ENCODE measurements at places on chromosomes 7 and 10. TPM values are rescaled to one million over a fixed set of nuclear protein-coding genes. Genes with fewer than 3 reads are reported as not detected.
A peak's percentile ranks its signal among the peaks of the same experiment; 100 is the strongest.

- DNase-seq: peak; percentile 35
Measured at GRCh38 chr10:102280397-102281101, 35.2 kb downstream of the GBF1 start.

DNA sequence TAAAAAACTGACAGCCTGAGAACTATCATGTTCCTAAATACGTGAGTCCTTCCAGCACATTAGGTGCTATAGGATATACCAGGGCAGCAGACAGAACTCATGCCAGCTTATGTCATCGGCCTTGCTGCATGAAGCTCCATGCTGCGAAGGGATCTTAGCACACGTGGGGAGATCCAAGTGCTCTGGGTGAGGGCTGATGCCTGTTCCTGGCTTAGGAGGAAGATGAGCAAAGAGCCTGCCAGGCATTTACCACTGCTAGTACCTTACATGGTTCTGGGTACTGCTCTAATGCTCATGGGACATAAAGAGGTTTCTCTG, 43.2 kb downstream of the SVIL start:
- no peak for DNase-seq

GRCh38 chr10:55368467-55368866, 567.4 kb upstream of the PCDH15 start:
- no peak for DNase-seq

GRCh38 chr10:99714446-99714845, 17.5 kb downstream of the COX15 start:
- DNase-seq: no peak

- no peak for DNase-seq
Measured at GRCh38 chr10:31623466-31623865, 304.4 kb downstream of the ZEB1 start.

DNA sequence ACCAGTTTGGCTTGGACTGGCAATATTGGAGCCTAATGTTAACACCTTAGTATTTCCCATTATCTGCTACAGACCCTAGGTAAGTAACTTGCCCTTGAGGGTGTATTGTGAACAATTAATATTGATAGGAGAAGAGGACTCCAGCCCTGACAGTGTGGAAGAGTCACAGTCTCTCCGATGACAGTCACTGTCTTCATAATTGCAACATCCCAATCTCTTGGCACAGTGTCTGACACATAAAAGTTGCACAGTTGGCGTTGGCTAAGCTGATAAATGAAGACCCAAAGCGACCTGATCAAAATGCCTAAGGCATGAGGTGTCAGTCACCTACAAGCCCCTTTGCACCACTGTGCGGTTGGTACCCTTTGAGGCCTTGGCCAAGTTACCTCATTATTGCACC, 154.7 kb upstream of the AOAH start:
- no peak for DNase-seq

- no peak for DNase-seq
Measured at GRCh38 chr10:114899982-114900381, 38.0 kb upstream of the TRUB1 start.

- no peak for DNase-seq
Measured at GRCh38 chr10:87829986-87830729, 12.1 kb upstream of the ATAD1 start.

DNA sequence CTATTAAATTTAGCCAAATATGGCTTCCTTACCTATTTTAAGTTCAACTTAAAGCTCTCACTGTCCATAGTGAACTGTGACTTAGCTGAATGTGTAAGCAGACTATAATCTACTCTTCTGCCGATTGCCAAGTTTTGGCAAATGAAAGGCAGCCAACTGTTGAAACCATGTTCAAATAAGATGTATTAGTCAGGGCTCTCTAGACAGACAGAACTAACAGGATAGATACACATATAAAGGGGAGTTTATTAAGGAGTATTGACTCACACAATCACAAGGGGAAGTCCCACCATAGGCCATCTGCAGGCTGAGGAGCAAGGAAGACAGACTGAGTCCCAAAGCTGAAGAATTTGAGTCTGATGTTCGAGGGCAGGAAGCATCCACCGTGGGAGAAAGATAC, 837.7 kb upstream of the AUTS2 start:
- DNase-seq: no peak

DNA sequence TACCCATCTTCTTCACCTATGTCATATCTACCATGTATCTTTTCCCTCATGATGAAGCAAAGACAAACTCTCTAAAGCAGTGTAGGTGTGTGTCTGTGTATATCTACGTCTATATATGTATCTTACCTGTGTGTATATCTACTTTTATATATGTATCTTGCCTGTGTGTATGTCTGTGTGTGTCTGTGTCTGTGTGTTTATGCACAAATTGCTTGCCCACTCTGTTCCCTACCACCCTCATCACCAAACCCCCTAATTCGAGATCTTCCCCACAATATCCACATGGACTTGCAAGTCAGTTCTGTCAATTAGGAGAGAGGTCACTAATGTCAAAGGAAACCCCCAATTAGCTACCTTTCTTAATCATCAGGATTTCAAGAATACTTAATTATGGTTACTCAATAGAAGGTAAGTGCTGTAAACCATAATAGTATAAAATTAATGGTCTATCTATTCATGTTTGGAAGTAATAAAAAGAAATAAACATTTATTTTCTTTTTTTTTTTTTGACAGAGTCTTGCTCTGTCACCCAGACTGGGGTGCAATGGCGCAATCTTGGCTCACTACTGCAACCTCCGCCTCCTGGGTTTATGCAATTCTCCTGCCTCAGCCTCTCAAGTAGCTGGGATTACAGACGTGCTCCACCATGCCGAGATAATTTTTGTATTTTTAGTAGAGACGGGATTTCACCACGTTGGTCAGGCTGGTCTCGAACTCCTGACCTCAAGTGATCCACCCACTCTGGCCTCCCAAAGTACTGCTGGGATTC, 43.6 kb downstream of the ANKRD61 start:
- no peak for DNase-seq

DNA sequence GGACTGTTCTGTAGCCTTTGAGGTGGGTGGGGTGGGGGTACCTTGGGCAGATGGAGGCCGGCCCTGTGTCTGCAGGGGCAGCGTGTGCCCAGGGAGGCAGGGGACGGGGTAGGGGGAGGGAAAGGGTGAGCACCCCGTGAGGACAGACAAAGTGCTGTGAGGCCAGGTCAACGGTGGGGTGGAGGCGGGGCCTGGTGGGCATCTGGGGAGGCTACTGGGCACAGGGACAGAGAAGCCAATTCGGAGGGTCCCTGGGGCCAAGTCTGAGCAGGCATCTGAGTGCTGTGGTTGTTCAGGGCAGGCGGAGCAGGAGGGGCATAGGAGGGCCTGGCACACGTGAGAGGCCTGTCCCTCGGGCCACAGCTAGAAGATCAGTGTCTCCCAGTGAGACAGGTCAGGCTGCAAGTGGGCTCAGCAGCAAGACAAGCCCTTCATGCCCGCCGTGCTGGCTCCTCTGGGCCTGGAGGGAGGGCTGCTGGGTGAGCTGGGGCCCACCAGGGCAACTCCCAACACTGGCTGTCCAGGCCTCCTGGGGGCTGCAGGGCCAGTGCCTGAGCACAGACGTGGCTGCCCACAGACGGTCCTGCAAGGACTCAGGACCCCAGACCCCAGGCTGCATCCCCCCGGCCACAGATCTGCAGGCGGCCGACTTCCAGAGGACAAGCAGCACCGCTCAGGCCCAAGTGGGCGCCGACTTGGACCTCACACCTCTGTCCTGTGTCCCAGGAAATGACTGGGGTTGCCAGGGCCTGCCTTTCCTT, 26.4 kb upstream of the KNDC1 start:
- no peak for DNase-seq

DNA sequence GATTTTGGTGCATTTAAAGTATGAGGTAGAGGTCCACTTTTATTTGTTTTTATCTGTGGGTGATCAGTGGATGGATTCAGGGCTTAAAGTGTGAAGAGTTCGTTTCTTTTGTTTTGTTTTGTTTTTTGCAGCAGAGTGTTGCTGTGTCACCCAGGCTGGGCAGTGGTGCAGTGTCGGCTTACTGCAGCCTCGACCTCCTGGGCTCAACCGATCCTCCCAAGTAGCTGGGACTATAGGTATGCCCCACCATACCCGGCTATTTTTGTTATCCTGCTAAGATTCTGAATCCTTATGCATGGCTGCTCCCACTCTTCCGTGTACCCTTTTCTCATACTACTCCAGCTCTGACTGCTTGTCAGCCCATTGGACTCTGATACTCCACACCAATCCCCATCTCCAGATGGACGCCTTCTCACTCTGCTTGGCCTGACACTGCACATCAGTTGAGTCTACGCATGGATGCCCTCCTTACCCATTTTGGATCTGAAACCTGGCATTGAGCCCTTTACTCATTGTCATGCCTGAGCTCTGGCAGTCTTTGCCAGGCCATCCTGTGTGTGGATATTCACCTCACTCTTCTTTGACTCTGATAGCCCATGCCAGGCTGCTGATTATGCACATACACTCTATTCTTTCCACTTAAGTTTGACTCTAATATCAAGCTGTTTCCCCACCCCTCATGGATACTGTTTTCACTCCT, 119.5 kb downstream of the CCSER2 start:
- DNase-seq: no peak

DNA sequence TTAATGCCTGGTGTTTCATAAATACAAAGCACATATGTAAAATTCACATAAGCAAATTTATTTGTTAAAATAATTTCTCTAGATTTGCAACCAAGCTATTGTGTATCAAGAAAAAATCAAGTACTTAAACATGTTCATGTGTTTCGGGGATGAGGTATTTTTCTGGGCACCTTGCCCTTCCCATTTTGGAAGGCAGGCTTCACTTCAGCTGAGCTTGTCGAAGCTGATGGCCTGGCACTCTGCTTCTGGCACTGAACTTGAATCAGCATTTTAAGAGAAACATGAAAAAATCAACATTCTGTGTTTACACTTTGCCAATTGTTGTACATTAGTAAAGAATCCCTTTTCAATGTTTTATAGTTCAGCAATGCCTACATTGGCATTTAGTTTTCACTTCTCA, 179.1 kb upstream of the STEAP4 start:
- DNase-seq: no peak

GRCh38 chr10:28800144-28800543, 122.8 kb downstream of the BAMBI start:
- no peak for DNase-seq

DNA sequence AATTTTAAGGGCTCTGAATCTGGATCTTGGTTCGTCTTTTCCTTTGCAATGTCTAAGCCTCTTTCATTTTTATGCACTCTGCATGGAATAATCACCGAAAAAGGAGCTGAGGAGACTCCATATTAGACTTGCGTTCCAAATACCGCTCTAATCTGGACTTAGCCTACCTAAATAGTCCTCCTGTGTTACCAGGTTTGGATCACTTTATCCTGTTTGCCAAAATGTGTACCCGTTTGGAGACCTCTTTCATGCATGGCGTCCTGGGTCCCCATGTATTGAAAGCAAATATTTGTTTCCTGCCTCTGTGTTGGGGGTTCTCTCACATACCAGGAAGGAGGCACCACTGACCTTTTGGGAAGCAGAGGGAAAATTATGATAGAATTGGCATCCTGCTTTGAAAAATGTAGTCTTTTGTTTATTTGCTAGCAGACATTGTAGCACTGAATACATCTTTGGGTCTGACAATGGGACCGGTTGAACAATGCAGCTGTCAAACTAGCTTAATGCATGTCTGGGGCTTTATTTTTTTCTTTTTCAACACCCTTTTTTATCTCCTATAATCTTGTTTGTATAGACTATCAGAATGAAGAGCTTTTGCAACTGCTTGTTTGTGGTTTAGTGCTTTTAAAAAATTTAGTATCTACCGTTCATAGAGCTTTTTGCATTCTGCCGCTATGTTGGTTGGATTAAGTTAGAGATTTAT, 11.8 kb upstream of the CELF2 start:
- DNase-seq: no peak

DNA sequence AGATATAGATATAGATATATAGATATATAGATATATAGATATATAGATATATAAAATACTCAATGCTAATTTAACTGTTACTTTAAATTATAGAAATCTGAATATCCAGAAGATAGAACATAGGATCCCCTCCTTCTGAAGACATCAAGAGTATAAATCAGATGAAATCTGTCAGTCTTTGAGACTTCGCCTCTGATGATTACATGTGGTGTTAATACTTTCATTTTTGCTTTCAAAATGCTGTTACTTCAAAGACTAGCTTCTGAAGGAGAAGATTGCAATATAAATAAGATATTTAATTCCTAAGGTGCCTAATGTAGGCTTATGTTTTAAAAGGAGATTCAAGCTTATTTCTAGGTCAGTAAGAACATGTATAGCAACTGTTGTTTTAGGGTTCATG, 180.4 kb downstream of the TSPAN12 start:
- no peak for DNase-seq

- peak; percentile 59 for DNase-seq
Measured at GRCh38 chr7:111987115-111987826, 218.9 kb downstream of the DOCK4 start.

GRCh38 chr7:112556633-112557032, 75.8 kb downstream of the LSMEM1 start:
- DNase-seq: no peak

DNA sequence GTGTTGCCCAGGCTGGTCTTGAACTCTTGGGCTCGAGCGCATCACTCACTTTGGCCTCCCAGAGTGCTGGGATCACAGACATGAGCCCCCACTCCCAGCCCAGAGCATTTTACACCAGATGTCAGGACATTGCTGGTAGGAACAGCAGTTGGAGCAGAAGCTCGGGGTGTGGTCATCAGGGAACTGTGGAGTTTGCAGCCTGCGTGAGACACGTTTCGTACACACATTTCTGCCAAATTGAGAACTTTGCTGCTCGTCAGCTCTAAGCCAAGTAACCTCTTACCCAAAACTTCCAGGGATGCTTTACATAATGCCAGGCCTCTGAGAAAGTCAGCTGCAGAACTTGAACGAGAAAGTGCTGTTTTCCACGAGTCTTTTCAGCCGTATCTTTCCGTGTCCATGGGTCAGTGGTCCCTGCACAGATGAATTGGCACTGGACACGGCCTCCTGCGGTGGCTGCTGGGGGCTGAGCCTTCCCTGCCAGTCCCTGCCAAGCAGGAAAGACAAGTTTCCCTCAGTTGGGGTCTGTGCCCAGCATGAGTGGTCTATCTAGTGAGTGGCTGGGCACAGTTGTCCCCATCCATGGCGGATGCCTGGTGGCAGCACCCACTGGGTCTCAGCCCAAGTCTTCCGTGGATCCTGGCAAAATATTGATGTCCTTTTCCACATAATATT, 54.4 kb downstream of the DNAJB6 start:
- DNase-seq: no peak

DNA sequence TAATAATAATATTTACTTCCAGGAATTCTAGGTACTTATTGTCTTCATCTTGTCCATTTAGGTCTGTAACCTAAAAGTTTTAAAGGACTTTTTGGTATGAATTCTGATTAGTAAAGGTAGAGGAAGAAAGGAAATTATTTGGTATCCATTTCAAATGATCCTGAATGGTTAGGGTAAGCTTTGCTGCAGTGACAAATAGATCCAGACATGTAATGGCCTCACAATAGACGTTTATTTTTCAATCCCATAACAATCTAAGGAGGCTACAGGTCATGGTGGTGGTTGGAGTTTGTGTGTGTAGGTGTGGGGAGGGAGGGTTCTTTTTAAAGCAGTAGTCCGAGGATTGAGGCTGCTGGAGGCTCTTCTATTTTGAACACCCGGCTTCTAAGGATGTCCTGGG, 5.3 kb downstream of the FBH1 start:
- no peak for DNase-seq

Gene SLC35G1
- 7.0 TPM for total RNA-seq

Gene HTR5A
- total RNA-seq: not detected

Gene DIP2C
- 13.4 TPM for total RNA-seq

Gene AQP1
- total RNA-seq: 6.6 TPM

Gene PSPH
- 21.5 TPM for total RNA-seq

Gene TMEM254
- total RNA-seq: 3.0 TPM

Gene TBATA
- not detected for total RNA-seq

Gene HOGA1
- total RNA-seq: 0.77 TPM

Gene PNLIPRP1
- not detected for total RNA-seq

Data from dermis microvascular lymphatic vessel endothelial cell (primary cell).